ENCODE measurements at places on chromosomes 3 and 15.
A peak's percentile ranks its signal among the peaks of the same experiment; 100 is the strongest.

DNA sequence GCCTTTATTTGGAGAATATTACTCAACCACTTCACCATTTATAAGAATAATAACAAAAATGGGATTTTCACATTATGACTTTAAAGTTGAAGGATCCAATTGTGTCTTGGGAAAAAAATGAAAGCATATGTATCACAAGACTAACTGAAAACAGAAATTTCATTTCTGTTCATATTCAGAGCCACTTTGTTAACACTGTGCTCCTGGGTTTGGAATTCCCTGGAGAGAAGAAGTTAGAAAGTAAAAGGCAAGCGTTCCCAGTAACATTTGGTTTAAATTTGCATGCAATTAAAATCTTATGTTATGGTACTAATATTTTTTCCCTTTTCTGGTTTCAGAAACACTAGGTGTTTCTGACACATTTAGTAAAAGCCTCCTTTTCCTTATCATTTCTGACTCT lies 230.8 kb downstream of the RBMS3 start:
- DNase-seq: no peak

DNA sequence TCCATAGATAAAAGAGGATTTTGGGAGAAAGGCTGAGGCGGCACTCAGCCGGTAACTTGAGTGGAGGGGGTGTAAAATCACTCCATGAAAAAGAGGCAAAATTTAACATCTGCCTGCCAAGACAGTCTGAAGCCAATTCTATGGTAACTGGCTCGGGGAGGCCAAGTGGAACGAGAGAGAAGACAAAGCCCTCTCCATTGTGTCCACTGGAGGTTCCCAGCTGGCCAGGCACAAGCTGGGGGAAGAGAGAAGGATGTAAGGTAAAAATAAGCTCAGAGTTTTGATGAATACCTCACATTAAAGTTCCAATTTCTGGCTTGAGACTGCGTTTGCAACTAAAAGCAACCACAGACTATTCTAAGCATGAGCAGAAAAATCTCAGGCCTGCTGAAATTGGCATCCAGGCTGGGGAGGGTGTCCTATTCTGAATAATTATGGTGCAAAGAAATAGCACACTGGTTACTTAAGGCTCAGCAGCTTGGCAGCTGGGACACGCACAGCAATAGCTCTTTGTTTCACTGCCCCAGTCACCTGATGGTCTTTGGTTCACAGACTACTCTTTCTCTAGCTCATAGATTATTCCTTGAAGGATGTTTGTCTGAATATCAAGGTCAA lies 48.8 kb downstream of the CHRD start:
- no peak for DNase-seq

DNA sequence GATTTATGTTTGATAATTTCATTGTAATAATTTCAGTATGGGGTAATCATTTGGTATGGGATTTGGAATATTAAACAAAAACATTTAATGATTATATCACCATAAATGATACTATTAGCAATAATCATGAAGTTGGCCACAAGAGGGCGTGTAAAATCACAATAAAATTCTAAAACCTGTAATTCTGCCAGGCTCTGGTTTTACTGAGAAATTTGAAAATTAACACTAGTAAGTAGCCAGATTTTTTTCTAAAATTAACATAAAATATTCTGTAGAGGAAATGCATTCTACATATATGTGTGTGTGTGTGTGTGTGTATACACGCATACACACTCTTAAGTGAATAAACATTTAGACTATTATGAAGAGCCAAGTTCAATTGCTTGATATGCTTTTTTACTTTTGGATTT lies 40.5 kb downstream of the FEZF2 start:
- DNase-seq: no peak

DNA sequence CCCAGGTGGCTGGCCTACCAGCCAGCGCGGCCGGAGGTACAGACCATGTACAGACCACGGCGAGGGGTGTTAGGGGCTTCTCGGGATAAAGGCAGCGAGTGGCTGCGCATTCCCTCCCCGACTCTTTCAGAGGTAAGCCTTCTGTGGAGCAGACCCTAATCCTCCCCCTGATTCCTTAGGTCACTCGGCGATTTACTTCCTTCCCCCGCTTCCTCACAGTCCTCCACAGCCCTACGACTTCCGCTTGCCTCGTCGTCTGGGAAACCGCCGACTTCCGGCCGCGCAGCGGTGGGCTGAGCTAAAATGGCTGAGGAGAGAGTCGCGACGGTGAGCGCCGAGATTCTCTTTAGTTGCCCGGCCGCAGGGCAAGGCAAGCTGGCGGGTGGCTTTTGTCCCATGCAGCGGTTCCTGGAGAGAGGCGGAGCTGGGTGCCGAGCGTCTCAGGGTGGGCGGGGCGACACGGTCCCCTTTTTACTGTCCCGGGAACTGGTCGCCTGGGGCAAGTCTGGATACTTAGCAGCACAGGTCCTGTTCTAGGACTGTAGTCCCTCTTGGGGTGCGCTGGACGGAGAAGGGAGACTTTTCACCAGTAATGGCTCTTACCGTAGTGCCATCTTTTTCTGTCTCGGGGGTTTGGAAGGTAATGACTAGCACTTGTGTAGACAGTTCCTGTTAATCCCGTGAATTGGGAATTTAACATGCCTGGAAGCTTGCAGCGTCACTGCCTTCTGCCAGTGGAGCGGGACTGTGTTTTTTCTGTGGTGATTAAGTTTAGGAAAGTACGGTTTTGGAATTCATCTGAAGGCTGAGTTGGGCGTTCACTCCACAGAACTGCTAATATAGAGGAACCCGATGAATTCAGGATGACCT lies at the start of the genes BBS4 and HIGD2B:
BBS4 (plus strand) TSS at position 283 of the 870 bp plus-strand sequence; CDS start at position 304, 21 bp downstream.
HIGD2B (minus strand) TSS at position 258 of the 870 bp plus-strand sequence. CDS start 9,808 bp downstream, outside the sequence.
- peak; percentile 83 for DNase-seq

- no peak for DNase-seq
These were observed 681 bp downstream of the CTDSPL start for GRCh38 chr3:37862219-37862902.

GRCh38 chr3:54966979-54967378 lies 39.1 kb upstream of the LRTM1 start:
- DNase-seq: no peak

GRCh38 chr3:187242435-187242834 lies 45.1 kb downstream of the RTP1 start:
- DNase-seq: no peak
